ENCODE measurements at places on chromosomes 12 and 14.
A peak's percentile ranks its signal among the peaks of the same experiment; 100 is the strongest.

GRCh38 chr14:99511421-99512109, 30.4 kb downstream of the CCNK start:
- no peak for DNase-seq

GRCh38 chr14:28754209-28754985, 12.2 kb upstream of the FOXG1 start:
- DNase-seq = no peak

GRCh38 chr12:33253178-33253577, 186.4 kb downstream of the SYT10 start:
- DNase-seq = no peak

- no peak for DNase-seq
These were observed 461.0 kb downstream of the GXYLT1 start for GRCh38 chr12:41683513-41684240.

DNA sequence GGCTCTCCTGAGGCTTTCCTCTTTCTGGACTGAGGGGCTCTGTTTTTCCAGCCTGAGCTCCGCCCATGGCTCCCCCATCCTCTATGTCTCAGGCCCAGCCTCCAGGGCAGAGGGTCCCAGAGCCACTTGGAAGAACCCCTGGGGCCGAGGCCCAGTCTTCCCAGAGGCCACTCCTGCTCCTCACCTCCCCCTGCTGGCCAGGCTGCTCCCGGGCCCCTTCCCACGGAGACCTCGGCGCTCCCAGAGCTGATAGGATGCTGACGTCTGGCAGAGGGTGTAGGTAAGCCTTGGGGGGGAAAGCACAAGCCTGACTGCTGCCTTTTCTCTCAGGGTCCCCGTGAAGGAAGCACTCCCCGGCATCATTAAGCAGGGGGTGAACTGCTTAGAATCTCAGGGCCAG, 51.4 kb downstream of the ERH start:
- peak; percentile 26 for DNase-seq

- DNase-seq = peak; percentile 85
These were observed 1.6 kb upstream of the ASB2 start for GRCh38 chr14:93977790-93978581.

DNA sequence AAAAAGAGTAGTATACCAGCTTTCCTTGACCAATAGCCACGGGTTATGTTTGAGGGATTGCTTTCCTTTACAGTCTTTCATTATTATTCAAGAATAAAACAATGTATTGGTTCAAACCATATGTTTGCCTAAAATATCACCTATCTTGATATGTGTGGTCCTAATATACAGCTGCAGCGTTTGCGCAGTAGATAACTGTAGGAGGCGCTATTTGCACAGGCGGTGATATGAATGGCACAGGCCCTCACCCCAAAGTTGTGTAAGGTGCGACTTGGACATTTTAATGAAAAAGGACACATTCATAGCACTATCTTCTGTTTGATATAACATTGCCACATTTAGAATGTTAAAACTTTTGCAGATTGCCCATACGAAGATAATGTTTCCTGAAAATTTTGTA, 298.4 kb downstream of the TRHDE start:
- peak; percentile 3 for DNase-seq

GRCh38 chr12:127149226-127149964, 1117.6 kb upstream of the TMEM132C start:
- no peak for DNase-seq

- DNase-seq = peak; percentile 55
These were observed 280.6 kb upstream of the PWP1 start for GRCh38 chr12:107404981-107405380.

DNA sequence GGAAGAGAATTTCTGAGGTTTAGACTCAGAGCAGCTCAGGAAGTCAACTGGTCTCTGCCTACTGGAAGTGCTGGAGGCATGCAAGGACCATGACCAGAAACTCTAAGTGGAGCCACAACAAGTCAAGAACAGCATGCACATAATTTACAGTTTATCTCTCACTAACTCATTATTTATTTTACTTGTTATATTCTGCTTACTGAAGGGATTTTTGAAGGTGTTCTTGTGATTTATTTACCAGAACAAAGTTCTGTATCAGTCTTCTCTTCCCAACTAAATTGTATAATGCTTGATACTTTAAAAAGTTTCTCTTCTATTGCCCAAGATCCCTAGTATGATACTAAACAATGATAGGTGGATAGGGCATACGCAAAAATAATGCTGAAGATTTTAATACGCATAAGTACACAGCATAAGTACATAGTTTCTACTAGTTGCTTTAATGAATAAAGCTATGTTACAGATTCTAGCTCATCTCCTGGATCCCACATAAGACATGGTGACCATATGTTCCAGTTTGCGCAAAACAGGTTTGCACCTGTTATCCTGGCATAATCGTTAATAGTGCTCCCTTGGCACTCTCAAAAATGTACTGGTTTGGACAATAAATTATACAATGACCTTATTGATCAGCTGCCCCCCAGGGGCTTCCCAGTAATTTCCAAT, 11.6 kb upstream of the SPTB start:
- no peak for DNase-seq

- no peak for DNase-seq
These were observed 189.7 kb upstream of the RGS6 start for GRCh38 chr14:71742485-71742884.

DNA sequence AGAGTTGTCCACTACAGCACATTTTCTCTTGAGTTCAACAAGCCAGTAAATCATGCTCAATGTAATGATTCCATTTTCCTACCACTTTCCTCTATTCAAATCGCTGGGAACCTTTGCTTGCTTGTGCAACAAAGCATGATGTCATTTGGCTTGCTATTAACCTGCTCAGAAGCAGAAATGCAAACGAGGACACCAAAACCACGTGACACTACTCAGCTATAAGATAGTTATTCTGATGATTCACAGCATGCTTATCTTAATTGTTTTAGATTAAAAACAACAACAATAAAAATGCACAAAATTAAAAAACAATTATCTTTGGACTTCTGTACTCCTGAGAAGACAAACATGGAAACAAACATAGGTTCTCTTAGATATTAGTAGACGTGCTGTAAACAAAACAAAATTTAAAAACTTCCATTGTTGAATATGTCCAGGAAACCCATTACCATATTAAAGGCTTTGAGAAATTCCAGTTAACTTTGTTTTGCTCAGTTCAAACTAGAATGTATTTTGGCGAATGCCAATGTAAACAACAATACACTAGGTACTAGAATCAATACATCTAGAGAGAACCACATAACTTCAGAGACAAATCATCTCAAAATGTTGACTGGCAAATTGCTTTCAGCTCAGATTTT, 77.5 kb upstream of the KRAS start:
- no peak for DNase-seq

GRCh38 chr12:3220382-3221321, 143.5 kb downstream of the TSPAN9 start:
- DNase-seq = no peak

DNA sequence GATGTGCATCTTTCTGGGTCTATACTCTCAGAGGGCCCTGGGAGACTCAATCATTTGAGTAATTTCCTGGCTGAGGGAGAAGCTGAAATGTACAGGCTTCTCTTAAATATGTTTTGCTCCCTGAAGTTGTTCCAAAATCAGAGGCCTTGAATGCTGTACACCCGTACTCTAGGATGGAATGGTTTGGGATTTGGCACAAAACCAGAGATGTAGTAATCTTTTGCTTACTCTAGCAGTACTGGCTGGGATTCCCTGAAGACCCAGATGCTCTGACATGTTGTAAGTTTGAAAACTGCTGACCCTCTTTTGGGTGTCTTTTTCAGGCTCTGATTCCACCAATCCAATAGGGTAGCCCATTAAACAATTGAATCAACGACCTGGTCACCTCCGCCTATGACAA, 10.4 kb downstream of the ACACB start:
- DNase-seq = no peak

GRCh38 chr14:103492156-103492925, 30.3 kb downstream of the CKB start:
- DNase-seq = no peak

GRCh38 chr14:45120096-45120495, 14.2 kb downstream of the FKBP3 start:
- no peak for DNase-seq

DNA sequence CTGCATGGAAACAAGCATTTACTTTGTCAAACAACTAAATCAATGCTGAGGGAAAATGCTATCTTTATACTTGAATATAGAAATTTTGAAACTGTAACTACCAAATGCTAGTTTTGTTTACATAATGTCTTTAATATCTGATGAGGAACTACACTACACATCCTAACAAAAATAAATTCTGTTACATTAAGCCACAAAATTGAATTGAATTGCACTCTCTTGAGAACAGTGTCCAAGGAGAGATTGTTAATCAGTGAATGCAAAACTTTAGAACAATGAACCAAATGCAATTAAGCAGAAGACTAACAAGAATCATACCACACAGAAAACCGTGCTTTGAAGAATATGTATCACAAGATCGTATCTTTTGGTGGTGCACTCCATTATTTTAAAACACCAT, 141.6 kb downstream of the CNTN1 start:
- no peak for DNase-seq

DNA sequence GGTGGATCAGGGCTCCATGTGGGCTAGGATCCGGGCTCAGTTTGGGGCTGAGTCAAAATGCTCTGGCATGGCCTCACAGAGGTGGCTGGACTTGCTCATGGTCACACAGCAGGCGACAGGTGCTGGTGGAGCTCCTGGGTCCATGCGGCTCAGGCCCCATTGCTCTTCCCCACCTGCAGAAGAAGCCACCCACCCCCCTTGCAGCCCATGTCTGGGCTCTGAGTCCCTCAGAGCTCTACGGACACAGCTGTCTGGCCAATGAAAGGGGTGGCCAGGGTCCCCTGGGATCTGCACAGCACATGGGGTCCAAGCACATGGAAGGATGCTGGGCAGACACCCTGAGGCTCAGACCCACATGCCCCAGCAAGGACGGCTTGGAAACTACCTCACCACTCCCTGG, 17.0 kb upstream of the C14orf180 start:
- no peak for DNase-seq

DNA sequence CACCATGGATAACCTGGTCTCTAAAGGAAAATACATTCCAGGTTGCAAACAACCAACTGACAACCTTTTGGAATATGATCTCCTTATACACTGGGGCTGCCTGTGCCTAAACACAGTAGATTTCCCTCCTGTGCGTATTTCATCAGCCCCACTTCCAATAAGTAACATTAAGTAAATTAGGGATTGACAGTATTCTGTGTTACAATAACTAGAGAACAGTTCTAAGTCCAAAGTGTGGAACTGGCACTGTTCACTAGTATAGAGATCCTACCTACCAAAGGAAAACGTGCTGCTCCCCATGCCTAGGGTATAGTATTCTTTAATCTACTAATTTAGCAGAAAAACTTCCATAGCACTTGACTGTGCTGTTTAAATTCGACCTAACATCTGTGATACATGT, 82.8 kb downstream of the SLC38A1 start:
- DNase-seq = no peak

GRCh38 chr12:76312315-76312714, 35.9 kb downstream of the BBS10 start:
- no peak for DNase-seq

DNA sequence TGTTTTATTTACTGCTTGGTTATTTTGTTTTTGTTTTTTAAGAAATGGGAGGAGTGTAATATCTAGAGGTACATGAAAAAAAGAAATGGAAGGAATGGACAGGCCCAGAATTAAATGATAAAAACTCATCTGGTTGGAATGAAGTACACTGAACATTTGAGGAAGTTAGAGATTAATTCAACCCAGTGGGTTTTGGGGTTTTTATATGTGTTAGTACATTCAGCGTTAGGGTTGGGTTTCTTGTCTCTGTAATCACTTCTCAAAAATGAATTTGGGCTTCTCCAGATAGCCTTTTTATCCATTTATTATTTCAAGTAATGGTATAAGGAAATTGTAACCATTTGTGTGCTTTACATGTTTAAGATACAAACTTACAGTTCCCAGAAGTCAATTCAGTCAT, 19.5 kb upstream of the NUP107 start:
- DNase-seq = no peak

DNA sequence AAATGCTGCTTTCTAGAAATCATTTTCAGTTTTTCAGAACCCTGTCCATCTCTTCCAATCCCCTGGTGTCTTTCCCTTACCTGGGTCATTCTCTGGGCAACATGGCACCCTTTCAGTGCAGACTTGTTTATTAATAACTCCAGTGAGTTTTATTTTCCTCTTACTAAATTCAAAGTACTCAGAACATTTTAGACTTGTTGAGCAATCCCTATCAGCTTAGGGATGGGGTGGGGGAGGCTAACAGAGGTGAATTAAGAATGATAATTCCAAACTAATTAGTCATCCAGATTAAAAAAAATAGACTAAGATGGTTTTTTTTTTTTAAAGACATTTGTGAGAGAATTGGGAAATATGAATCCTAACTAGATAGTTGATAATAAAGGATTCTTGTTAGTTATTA, 10.7 kb downstream of the GPRC5A start:
- DNase-seq = no peak

GRCh38 chr14:34049790-34050189, 98.9 kb upstream of the EGLN3 start:
- no peak for DNase-seq

DNA sequence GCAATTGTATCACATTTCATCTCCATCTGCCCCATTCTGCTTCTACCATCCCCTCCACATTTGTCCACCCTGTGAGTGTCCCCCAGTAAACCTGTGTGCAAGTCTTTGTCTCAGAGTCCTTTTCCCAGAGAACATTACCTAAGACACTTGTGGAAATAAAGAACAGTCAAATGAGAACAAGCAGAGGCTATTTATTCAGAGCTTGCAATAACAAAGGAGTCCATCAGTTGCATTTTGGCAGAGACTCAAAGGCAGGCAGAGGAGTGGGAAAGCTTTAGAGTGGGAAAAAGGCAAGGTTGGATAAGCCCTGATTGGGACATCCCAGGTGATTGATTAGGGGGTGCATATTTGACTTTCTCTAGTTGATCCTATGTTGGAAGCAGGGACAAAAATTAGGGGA, 18.2 kb upstream of the PPFIBP1 start:
- DNase-seq = no peak

GRCh38 chr12:79844693-79845092, 90.2 kb downstream of the PPP1R12A start:
- DNase-seq = no peak

DNA sequence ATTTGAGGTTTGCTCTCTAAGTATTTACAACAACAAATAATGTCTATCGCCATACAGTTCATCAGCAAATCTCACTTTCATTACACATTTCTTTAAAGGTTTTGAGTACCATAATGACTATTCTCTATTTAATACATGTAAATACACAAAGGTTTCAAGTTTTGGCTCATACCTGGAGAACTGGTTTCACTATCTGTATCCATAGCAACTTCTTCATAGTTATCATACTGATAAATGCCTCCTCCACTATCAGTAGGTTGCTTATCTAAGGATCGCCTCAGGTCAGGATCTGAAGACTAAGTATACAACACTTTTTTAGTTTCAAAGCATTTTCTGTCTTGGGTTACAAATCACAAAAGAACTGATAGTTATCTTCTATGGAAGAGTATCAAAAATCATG, 21.4 kb downstream of the ZFC3H1 start:
- DNase-seq = no peak

GRCh38 chr14:30885840-30886740, 11.7 kb downstream of the COCH start:
- DNase-seq = no peak
